NCI-H1092 (cell line): ENCODE measurements at places on chromosomes 1 and 21.

DNA sequence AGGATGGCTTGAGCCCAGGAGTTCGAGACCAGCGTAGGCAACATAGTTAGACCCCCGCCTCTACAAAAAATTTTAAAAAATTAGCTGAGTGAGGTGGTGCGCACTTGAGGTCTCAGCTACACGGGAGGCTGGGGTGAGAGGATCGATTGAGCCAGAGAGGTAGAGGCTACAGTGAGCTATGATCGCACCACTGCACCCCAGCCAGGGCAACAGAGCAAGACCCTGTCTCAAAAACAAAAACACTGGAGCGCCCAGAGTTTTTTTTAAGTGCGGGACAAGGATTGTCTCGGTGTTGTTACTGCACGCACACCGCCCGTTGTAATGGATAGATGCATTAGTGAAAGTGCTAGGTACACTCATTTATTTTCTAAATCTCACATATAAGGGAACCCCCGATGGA lies 37.1 kb downstream of the PIK3CD start:
- DNase-seq: no peak

DNA sequence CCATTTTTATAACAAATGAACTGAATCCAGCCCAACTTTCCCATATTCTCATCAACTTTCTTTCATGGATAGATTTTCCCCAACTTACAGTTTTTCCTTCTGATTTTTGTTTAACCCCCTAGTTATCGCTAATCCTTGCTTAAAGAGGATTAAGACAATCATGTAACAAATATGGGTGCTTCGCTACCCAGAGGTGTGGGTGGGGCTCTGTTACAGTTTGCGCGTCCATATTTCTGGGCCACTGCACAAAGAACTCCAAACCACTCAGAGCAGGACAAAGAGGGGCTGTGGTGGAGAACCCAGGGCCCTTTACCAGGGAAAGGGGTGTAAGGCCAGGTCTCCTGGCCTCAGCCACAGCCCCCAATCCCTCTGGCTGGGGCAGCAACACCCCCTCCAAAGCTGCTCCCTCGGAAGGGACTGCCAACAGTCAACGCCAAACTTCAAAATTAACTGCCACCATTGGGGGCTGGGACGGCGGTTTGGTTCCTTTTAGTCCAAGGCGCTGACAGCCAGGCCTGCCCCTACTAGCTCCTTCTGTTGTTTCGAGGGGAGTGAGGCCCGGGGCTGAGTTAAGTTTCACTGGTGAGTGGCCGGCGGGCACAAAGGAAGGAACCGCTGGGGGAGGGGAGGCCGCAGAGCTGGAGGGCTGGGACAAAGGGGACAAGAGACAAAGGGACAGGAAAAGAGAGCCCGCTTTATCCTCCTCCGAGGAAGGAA lies 27.9 kb downstream of the SSBP3 start:
- no peak for DNase-seq

DNA sequence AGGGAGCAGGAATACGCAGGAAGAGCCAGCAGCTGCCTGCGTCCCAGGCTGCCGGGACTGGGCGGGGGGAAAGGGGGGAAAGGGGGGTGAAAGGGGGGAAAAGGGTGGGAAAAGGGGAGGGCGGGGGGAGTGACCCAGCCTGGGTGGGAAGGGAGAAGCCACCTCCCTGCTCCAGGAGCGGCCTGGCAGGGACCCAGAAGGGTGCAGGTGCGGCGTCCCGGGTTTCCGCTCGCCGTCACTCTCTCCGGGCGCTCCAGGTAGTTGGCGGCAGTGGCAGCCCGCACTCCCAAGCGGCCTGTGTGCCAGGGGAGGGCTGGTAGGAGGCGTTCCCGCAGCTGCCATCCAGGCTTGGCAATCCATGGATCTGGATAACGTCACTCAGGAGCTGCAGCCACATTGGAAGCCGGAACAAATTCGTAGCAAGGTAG lies 141.0 kb upstream of the NGF start:
- peak; percentile 44 for DNase-seq

DNA sequence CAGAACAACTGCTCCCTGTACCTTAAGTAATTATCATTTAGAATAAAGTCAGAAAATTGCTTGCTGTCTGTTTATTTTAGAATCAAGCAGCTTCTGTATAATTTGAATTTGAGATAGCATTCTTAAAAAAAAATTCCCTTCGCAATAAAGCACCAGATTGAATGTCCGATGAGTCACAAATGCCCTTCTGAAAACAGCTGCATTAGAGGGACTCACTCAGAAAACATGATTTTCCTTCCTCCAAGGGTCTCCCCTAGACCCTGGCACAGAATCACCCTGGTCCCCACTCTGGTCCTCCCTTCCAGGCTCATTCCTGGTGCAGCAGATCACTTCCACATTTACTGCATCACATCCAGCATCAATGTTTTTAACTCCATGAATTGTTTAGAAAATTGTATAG lies 471.1 kb upstream of the VAMP3 start:
- DNase-seq: no peak

DNA sequence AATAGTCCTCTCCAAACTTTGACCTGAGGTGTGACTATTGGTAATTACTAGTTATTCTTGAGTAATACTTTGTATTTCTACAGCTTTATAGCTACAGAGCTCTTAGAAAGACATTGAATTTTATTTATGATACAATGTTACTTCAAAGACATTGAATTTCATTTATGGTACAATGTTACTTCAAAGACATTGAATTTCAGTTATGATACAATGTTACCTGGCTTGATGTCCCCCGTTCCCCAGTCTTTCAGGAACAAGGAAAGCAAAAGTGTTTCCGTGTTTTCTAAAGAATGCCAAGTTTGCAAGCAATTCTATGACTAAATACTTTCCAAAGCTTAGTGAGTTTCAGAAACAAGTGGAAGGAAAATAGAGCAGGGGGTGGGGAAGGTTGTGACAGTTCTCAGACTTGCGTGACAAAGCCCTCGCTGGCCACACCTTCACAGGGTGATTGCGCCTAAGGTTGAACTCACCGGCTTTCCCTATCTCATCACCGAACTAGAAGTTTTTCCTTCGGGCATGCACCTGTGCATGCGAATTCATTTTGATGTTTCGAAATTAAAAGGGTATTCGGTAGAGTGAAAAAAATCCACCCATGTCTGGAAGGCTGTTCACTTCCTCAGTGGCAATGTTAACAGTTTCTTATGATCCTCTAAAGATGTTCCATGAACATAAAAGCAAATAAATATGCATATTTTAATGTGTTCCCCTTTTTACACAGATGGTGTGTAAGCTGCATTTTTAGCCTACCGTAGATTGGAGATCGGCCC lies 909 bp upstream of the PAXBP1 start:
- DNase-seq: no peak

- no peak for DNase-seq
Measured at GRCh38 chr1:212712451-212713303, 13.0 kb upstream of the BATF3 start.

- no peak for DNase-seq
Measured at GRCh38 chr21:27813344-27813743, 846.5 kb upstream of the ADAMTS5 start.
